ENCODE measurements at places on chromosomes 6 and 20.

GRCh38 chr6:370555-370954 is 21.0 kb upstream of the IRF4 start:
- DNase-seq, result no peak

- DNase-seq, result peak; percentile 73
Measured at GRCh38 chr6:45837541-45838200, 178.0 kb downstream of the CLIC5 start.

DNA sequence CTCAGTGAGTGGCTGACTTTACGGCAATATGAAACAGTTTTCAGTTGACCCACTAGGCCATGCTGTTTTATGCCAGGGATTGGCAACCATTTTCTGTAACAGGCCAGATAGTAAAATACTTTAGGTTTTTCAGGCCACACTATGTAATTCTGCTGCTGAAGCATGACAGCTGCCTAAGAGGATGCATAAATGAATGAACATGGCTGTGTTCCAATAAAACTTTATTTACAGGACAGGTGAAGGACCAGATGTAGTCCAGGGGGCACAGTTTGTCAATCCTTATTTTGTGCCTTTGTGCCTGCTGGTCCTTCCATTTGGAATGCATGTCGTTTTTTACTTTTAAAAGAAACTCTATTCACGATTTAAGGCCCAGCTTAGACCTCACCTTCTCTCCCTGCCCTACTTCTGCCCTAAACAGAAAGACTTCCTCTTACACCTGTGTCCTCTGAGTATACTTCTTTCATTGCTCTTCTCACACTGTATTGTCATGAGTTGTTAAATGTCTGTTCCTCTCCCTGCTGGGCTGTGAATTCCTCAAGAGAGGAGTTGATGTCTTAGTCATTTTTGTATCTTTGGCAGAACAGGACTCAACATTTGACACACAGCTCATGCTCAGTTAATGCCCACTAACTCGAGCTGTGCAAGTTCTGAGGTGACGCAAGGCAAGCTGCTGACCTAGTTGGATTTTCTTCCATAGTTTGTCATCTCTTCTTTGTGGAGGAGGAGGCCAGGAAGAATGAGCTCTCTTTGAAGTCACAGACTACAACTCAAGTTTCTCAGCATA is 90.1 kb upstream of the MAP7 start:
- DNase-seq, result no peak

DNA sequence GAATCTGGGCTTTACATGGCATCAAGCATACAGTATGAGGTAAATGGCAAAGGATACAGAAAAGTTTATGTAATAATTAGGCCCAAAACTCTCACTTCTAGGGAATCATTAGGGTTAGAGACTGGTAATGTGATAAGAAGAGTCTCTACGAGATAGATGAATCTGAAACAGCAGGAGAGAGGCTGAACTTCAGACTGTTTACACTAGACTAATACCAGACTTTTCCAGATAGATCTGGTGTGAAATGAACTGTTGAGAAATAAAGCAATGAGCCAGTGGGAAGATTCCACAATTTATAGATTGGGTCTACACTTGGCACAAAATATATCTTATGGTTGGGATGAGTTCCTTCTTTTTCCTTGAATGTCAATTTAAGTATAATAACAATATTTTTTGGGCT is 134.3 kb downstream of the MAN1A1 start:
- no peak for DNase-seq

GRCh38 chr6:110239526-110240274 is 59.5 kb downstream of the CDC40 start:
- no peak for DNase-seq

GRCh38 chr20:53175135-53175780 is 203.1 kb downstream of the TSHZ2 start:
- no peak for DNase-seq

DNA sequence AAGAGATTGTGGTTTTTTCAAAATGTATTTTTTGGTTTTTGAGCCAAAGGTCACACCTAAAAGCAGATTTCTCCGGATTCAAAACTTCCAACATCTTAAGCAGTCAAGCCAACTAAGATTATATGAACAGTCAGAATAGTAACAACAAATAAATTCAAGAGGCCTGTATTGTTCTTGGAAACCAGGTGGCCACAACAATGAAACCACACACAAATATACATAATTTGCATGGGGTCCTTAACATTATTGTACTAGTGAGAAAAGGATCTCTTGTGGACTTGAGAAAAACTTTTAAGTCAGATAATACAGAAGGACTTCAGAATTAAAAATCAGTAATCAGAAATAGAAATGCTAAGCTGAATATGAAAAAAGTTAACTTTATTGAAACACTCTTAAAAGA is 40.6 kb downstream of the NOL7 start:
- no peak for DNase-seq
